ENCODE measurements at places on chromosomes 2 and 18.

GRCh38 chr2:20423359-20423758, 23.5 kb upstream of the RHOB start:
- no peak for DNase-seq

DNA sequence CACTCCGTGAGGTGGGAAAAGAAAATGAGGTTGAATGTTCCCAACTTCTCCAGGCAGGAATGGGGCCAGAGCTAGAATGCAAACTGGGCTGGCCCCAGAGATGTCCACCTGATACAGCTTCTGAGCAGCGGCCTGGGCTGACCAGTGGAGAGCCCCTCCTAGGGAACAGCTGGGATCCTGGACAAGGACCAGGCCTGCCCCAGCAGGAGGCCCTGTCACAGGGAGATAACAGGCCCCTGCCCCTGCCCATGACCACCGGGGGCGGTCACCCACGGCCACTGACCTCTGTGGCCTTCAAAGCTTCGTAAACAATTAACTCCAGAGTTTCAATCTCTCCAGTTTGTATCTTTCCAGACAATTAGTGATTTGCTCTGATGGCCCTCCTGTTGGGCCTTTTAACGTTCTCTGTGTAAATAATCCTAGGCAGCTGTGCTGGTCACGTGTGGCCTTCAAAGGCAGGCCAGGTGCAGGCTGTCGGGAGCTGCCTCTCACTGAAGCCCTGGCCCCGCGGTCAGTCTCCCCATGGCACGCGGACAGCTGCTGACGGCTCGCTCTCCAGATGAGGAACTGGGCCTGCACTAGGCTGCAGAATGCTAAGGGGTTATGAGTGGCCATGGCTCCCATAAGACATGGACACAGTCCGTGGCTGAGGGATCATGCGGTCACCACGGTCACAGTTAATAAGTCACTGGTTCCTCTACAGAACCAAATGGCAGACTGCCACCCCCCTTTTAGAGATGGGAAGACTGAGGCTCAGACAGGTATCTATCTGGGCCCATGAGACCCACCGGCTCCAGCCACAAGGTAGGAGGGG, 9.2 kb downstream of the HS6ST1 start:
- DNase-seq = no peak

GRCh38 chr2:41965909-41966295, 81.9 kb upstream of the PKDCC start:
- no peak for DNase-seq

DNA sequence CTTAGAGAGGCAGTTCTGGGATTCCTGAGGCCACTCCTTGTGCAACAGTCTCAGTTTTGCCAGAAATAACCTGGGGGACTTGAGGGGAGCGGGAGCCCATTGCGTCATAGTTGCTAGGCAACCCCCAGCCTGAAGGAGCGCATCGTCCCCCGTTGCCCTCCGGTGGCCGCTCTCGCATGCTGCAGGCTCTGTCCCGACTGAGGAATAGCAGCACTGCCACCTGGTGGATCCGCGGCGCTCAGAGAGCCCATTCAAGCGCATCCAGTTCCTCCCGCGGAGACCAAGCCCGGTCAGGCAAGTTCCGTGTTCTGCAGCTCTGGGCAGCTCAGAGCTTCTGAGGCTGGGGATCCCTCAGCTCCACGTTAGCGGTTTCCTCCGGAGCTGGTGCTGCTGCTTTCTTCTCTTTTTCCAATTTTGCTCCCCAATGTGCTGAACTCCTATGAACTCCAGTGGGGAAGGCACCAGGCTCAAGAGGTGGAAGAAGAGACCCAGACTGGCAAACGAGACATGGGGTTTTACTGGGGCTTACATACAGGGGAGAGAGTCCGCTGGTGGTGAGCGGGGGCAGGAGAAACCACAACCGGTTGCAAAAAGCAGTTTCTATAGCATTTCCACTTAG, 15.1 kb downstream of the SLC4A3 start:
- peak; percentile 83 for DNase-seq

GRCh38 chr2:85790032-85790431, 36.2 kb downstream of the ATOH8 start:
- DNase-seq = no peak

DNA sequence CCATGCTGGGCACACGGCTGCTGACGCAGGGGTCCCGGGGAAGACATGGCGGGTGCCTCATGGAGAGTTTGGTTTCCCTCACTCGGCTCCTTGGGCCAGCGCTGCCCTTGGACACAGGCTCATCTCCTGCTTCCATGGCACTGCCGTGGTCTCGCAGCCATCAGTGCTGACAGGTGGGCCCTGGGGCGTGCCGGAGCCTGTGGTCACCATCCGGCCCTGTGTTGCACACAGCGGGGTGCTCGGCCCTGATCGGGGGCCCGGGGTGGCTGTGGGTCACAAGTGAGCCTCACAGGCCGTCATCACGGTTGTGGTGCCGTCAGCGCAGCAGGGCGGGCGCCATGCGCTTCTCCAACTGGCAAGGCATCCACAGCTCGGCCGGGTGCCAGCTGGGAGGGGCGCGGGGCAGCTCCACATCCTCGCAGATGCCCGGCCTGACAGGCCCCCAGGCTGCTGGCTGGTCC, 582 bp downstream of the RTP5 start:
- no peak for DNase-seq

- no peak for DNase-seq
Measured at GRCh38 chr2:168039881-168040280, 207.5 kb downstream of the STK39 start.

DNA sequence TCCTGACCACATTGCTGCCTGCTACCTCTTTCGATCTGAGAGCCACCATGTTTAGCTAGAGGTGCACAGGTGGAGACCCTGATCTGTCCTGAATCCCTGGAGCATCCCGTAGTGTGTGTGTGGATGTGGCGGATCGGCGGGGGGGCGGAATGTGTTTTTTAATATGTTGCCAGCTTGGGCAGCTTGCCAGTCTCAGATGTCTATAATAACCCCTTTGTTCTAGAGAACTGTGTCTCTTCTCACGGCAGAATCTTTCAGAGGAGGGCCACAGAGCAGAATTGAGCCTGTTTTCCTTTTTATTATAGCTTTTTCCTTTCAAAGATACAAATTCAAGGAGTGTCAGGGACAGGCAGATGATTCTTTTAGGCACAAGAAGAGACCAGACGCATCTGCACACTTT, 934.1 kb upstream of the KLHL29 start:
- no peak for DNase-seq

DNA sequence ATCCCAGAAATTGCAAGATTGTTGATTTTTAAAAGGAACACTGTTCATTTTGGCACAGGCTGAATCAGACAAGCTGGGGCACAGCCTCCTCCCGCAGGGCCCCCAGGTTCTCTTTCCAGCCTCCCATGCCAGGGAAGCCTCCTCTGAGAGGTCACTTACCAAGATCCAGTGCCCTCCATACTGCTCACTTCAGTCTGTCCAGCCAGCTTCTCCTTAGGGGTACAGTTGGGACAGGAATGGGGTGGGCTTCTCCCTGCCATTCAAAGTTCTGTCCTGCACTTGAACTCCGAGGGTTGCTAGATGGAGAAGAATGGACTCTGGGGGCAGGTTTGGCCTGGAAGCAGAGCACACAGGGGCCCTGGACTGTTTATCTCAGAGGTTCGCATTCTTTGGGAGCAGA, 7.5 kb upstream of the CYP26B1 start:
- no peak for DNase-seq
